ENCODE measurements at places on chromosomes 3 and 15.
A peak's percentile ranks its signal among the peaks of the same experiment; 100 is the strongest.

- DNase-seq, result peak; percentile 57
Observed at GRCh38 chr3:159077860-159078259, 276.0 kb downstream of the MFSD1 start.

DNA sequence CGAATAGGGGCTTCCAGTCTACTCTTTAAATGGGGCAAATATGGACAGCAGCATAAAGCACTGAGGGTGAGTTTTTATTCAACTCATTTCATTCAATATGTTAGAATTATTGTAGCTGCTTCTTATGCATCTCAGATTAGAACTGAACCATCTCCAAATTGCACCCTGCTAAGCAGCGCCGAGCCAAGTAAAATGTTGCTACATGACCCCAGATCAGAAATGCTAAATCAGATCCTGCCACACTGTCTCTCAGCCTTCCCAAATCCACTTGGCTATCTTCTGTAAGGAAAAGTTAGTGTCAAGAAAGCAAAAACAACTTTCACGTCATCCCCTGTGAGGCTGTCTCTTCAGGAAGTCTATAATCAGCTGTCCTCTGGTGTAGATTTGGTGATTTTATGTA, 293.2 kb downstream of the CNTN4 start:
- no peak for DNase-seq

DNA sequence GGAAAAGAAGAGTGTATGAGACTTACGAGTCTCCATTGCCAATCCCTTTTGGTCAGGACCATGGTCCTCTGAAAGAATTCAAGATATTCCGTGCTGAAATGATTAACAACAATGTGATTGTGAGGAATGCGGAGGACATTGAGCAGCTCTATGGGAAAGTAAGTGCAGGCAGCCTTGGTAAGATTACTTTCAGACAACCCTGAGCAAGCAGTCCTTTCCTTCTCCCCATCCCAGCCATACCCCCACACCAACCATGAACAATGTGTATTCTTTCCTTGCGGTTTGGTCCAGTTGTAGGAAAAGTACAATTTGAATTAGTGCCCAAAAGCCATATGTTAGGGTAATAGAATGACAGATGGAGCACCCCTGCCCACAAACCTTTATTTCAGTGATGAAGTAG, 5.6 kb downstream of the TSEN2 start:
- DNase-seq, result no peak

- DNase-seq, result peak; percentile 67
Observed at GRCh38 chr15:49675041-49675440, 54.2 kb downstream of the DTWD1 start.

GRCh38 chr3:101701696-101702634, 15.4 kb upstream of the RPL24 start:
- no peak for DNase-seq

DNA sequence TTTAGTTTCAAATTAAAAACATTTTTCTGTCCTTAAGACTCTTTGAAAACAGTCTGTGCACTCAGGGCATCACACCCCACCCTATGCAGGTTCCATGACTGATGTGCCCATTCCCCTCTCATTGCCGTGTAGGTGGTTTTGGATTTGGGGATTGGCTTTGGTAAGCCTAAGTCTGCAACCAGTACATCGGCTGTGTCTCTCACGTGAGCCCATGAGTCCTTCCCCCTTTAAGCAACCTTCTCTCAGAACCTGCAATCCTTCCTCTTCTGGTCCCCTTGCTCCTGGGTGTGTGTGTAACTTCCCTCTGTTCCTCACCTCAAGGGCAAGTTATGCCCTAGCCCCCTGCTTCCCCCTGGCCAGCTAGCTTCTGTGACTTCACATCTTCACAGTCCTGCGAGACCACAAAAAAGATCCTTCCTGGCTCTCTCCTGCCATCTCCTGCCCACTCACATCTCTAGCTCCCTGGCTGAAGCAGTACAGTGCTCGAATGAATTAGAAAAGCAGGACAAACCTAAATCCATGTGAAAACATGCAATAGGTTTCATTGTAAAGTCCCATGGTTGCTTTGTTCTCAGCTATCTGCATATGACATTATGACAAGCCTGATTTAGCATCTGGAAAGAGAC, 126.7 kb downstream of the UACA start:
- DNase-seq, result no peak

DNA sequence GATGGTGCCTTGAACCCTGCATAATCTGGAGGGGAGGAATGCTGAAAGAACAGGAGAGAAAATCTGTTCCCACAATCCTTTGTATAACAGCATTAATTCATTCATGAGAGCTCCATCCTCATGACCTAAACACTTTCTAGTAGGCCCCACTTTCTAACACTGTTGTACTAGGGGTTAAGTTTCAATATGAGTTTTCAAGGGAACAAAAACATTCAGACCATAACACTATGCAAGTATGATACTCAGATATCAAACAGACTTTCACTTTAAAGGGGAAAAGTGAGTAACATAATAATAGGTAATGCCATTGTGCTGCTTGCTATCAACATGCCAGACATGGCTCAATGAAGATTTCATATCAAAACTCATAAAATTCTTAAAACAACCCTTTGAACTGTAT, 32.4 kb upstream of the PLSCR2 start:
- no peak for DNase-seq

GRCh38 chr15:77060546-77060945, 10.4 kb downstream of the TSPAN3 start:
- DNase-seq, result peak; percentile 47

GRCh38 chr15:75063889-75064288, 40.5 kb downstream of the PPCDC start:
- no peak for DNase-seq

GRCh38 chr3:29420106-29420505, 139.2 kb downstream of the RBMS3 start:
- peak; percentile 76 for DNase-seq

- DNase-seq, result no peak
Observed at GRCh38 chr15:92906563-92907081, 6.5 kb downstream of the CHD2 start.

DNA sequence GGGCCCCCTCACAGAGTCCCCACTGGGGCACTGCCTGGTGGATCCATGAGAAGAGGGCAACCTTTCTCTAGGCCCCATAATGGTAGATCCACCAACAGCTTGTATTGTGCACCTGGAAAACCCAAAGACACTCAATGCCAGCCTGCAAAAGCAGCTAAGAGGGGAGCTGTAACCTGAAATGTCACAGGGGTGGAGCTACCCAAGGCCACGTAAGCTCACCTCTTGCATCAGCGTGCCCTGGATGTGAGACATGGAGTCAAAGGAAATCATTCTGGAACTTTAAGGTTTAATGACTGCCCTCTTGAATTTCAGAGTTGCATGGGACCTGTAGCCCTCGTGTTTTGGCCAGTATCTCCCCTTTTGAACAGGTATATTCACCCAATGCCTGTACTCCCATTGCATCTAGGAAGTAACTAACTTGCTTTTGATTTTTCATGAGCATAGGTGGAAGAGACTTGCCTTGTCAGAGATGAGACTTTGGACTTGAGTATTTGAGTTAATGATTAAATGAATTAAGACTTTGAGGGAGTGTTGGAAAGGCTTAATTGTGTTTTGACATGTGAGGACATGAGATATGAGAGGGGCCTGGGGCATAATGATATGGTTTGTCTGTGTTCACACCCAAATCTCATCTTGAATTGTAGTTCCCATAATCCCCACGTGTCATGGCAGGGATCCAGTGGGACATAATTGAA, 900.9 kb upstream of the ROBO1 start:
- no peak for DNase-seq

DNA sequence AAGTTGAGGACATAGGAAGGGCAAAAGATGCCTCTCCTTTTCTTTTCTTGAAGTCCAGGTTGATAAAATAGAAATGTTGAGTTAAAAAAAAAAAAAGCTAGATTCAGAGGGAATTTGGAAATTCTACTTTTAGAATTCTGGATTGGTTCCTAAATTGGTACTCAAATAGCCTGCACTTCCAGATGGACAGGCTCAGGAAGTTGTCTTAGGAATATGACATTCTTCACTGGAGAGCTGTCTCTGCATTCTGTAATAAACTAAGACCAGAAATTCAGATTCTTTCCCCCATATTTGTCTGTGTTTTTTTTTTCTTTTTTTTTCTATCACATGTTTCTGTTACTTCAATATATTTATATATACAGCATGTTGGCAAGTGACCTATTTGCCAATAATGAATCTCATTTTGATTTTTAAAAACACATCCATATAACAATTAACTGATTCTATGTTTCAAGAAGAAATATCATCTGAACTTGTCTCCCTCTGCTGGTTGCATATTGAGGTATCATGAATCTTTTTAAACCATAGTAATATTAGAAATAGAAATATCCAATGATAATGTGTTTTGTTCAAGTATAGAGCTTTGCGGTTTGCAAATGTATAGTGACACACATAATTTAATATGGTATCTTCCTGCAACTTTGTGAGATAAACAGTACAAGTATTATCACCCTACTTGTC, 8.5 kb upstream of the LSAMP start:
- no peak for DNase-seq

DNA sequence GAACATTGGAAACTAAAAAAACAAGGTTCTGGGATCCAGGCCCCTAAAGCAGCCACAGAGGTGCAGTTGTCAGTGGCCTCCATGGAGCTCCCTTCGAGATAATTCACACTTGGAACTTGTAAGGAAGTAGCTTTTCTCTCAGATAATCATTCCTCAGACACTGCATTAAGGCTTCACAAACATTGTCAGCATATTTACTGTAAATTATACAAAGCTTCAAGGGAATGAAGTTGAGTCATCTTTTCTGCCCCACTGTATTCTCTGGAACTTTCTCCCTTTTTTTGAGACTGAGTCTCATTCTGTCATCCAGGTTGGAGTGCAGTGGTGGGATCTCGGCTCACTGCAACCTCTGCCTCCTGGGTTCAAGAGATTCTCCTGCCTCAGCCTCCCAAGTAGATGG, 7.1 kb downstream of the BLOC1S6 start:
- no peak for DNase-seq

- DNase-seq, result no peak
Observed at GRCh38 chr3:13407475-13407874, 12.6 kb downstream of the NUP210 start.

DNA sequence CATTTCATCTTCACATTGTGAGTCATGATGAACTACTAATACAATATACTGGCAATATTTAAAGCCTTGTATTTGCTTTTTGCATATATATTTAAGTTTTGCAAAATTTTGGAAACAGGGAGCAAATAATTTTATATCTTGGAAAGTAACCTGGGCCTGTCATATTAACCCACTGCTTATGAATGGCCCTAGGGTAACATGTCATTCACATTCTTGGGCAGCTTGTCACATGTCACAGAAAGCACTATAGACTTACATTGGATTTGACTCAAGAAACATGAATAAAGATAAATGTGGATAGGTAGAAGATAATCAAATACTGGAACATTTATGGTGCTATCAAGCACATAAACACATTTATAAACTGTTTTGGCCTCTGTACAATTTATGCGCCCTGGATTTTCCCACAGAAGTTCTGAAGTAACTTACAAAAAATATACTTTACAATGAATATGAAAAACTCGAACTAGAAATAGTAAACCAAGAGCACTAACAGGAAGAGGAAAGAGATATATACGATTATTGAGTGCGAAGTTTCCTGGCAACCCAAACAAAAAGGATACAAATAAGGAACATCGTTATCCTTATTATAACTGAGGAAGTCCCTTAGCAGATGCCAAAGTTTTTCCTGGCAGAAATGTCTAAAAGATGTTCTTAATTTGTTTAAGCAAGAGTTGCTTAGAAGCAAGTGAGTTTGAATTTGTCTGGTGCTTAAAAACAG, 257.2 kb downstream of the RBMS3 start:
- no peak for DNase-seq

DNA sequence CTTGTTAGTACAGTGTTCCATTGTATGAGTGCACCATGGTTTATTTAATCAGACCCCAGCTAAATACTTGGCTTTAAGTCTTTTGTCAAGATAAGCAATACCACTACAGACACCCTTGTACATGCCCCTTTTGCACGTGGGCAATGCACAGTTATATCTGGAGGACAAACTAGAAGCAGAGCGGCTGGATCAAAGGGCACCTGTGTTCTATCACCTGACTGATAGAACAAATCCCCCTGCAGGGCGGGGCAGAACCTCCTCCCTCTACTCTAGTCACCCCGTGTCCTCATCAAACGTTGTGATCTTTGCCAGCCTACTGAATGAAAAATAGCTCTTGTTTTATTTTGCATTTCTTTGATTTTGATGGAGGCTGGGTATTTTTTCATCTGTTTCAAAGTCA, 314.9 kb downstream of the TLE3 start:
- no peak for DNase-seq

DNA sequence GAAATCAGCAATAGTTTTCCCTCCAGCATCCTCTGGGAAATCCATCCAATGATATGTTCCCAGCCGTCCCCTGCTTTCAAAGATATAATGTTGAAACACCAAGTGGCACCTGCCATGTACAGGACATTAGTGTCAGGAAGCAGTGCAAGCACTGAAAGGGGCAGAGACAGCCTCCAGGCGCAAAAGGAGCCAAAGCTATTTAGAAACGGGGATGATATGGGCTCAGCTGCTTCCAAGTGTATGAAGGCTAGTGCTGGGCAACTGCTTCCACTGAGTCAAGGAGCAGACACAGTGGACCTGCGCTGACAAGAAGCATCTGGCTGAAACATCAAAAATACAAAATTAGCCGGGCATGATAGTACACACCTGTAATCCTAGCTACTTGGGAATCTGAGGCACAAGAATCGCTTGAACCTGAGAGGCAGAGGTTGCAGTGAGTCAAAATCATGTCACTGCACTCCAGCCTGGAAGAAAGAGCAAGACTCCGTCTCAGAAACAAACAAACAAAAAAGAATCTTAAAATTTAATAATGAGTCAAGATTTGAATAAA, 119.7 kb downstream of the AQP9 start:
- no peak for DNase-seq

DNA sequence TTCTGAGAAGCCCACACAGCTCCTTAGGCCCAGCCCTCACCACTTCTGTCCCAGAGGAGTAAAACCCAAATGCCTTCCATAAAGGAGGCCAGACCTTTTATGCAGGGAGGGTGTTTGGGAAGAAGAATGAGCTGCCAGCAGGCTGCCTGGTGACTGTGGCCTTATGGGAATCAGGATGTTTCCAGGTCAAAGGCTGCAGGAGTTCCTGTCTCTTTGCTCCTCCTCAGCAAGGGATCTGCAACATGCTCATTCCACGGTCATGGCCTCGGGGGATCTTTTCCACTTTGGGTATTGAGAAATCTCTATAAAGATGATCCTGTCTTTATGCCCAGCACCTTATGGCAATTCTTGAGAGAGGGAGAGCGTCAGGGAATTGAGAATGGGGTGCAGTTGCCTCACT, 25.2 kb upstream of the MAGEF1 start:
- no peak for DNase-seq

- DNase-seq, result no peak
Observed at GRCh38 chr3:126340596-126340942, 16.6 kb downstream of the KLF15 start.

DNA sequence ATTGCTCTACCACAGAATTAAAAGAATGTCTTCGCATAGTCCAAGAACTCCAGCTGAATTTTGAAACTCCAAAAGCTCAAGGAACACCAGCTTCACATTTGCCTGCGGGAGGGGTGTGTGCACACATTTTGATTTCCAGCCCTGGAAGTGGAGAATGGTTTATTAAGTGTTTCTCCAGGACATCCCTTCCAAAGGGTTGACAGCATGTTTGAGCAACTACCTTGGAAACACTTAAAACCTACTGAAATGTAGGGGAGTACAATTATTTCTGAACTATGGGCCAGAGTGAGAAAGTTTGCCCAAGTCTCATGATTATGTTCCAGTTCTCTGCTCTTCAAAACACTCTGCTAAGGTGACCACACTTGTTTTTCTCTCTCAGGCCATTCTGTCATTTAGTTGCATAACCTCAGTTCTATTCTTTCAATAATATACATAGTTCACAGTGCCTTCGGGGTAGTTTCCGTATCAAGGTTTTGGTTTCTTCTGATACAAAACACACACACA, 7.9 kb downstream of the ACP3 start:
- no peak for DNase-seq

- DNase-seq, result no peak
Observed at GRCh38 chr3:194281306-194281705, 69.8 kb downstream of the CPN2 start.
